ENCODE measurements at places on chromosomes 4 and X. TPM values are rescaled to one million over a fixed set of nuclear protein-coding genes. Genes with fewer than 3 reads are reported as not detected.

The AMOT gene
- 0.86 TPM for total RNA-seq

GRCh38 chr4:153497091-153497531 is 31.0 kb downstream of the TMEM131L start:
- ATAC-seq, result peak; percentile 91

DNA sequence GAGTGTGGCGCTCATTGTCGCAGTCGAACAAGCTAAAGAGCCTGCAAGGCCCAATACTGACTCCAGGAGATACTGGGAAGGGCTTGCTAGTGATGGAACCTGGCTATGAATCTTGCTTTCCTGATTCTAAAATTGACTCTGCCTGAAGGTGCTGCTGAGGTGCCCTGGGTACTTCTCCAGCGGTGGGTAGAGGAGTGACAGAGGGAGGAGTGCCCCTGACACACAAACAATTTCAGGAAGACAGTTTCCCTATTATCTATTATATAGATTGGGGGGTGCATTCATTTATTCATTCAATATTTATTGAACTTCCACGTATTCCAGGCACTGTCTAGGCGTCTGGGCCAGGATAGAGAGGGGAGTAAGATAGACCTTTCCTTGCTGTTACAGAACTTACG is 339.2 kb upstream of the GATB start:
- ATAC-seq, result peak; percentile 1

DNA sequence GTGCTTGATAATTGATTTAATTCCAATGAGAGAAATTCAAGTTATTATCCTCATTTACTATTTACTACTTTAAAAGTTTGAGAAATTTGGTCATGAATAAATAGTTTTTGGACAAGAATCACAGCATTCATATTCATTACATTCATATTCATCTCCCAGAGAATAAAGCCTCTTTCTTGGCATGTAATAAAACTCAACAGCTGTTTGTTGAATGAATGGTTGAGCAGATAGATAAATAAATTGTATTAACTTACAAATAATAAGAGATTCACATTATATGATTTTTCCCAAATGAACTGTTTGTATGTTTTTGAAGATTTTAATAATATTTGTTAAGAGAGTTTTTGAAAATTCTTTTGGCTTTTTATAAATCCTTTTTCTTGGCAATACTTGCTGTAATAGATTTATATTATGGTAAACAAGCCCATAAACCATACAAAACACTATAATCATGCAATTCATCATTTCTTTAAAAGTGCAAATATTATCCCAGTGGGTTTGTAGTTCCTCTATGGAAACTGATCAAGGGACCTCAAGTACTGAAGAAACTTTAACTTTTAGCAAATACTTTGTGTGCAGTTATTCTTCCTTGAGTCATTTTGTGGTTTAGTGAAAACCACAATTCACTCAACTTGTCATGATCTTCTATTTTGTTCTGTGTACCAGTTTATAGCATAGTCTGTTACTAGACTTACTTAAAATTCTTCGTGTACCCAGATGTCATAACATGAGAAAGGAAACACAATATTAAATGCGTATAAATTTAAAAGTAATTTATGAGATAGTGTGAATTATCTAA is 371.8 kb downstream of the ADGRL3 start:
- ATAC-seq, result no peak

GRCh38 chrX:41384051-41384705 is 50.2 kb downstream of the DDX3X start:
- peak; percentile 72 for ATAC-seq

GRCh38 chr4:154916068-154916467 is 135.0 kb downstream of the RBM46 start:
- ATAC-seq, result no peak

DNA sequence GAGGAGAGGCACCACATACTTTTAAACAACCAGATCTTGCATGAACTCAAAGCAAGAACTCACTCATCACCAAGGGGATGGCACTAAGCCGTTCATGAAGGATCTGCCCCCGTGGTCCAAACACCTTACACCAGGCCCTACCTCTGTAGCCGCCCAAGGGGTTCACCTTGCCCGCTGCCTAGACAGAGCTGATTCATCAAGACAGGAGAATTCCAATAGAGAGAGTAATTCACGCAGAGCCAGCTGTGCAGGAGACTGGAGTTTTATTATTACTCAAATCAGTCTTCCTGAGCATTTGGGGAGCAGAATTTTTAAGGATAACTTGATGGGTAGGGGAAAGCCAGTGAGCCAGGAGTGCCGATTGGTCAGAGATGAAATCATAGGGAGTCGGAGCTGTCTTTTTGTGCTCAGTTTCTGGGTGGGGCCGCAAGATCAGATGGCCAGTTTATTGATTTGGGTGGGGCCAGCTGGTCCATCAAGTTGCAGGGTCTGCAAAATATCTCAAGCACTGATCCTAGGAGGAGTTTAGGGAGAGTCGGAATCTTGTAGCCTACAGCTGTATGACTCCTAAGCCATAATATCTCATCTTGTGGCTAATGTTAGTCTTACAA is 364.7 kb downstream of the PCDH7 start:
- no peak for ATAC-seq
